ENCODE measurements at places on chromosomes 11 and 22. TPM values are rescaled to one million over a fixed set of nuclear protein-coding genes. Genes with fewer than 3 reads are reported as not detected.
A peak's percentile ranks its signal among the peaks of the same experiment; 100 is the strongest.

Gene OR51B5
- not detected for total RNA-seq

DNA sequence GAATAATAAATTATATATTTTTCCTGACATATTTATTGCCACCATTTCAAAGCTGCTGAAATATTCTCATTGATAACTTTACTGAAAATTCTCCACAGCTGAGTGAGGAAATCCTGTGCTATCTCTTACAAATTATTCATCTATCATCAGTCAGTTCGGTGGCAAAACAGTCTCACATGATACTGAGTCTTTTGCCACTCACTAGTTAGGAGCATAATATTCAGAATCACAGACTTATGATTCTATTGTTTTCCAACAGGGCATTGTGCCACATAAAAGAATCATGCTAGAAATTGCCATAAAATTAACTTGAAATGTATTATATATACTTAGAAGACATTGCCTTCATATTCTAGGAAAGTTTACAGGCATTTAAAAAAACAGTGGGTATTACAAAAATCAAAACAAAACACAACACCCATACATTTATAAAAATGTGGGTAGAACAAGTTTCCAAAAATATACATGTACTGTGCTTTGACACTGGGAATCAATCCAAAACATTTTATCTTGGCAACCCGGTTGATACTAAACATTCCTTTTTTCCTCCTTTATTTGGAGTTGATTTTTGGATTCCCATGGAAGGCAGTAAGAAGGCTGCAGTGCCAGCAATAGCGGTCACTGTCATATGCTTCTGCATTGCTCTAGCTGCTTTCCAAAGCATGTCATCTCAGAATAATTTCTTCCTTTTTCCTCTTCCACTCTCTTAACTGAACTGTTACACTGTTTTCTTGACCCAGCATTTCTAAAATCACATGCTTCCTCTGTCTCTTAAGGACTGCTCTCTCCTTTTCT is 42.5 kb downstream of the ATG16L2 start:
- ATAC-seq, result no peak

Gene TRIM48
- not detected for total RNA-seq

Gene JHY
- 1.6 TPM for total RNA-seq

- ATAC-seq, result no peak
Measured at GRCh38 chr22:48369789-48370507, 1457.7 kb downstream of the BRD1 start.

DNA sequence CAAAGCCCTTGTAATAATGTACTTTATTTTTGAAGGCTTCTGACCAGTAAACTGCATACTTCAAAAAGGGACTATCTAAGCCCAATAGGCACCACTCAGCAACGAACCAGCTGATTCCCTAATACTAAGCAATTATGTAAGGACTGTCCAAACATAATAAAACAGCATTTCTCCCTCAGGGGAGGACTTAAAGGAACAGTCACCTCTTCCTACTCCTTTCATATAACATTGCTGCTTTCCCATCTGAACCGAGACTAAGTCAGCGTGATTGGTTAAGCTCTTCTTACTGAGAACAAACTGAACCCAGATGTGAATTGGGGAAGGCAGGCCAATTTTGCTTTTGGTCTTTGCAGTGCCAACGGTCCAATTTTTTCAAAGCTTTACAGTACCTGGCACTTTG is 420.0 kb downstream of the METTL15 start:
- no peak for ATAC-seq

- ATAC-seq, result no peak
Measured at GRCh38 chr11:78943841-78944240, 369.2 kb upstream of the NARS2 start.

DNA sequence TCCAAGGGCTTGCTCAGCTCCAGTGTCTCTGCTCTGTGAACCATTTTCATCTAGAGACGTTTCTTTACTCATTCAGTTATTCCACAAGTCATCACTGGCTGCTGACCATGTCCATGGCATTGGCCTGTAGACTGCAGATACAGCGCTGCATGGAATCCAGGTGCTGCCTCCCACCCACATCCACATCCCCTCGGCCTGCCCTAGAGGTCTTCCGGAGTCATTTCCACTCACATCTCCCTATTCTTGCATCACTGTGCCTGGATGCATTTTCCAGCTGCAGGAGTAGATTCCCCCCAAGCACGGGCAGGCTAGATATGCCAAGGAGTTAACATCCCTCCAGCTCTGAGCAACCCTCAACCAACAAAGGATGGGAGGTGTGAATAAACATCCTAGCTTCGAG is 68.9 kb downstream of the CHST1 start:
- ATAC-seq, result no peak

DNA sequence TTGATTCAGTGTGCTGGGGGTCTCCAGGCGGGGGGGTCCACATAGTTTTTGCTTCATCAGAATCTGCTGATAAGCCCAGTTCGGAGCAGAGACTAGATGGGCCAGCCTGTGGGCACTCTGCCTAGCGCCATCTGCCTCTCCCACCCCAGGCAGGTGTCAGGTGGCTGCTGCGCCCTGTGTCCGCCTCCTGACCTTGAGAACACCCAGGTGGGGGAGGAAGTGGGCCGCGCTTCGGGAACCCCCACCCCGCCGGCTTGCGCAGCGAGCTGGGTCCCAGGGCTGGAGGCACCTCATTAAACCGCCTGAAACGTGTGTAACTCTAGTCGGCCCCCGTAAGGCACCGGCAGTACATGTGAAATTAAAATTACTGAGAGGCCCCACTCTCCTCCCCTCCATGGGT is 113.6 kb downstream of the KCNQ1 start:
- no peak for ATAC-seq

GRCh38 chr11:102062106-102062505 is 14.9 kb downstream of the CFAP300 start:
- ATAC-seq, result no peak

DNA sequence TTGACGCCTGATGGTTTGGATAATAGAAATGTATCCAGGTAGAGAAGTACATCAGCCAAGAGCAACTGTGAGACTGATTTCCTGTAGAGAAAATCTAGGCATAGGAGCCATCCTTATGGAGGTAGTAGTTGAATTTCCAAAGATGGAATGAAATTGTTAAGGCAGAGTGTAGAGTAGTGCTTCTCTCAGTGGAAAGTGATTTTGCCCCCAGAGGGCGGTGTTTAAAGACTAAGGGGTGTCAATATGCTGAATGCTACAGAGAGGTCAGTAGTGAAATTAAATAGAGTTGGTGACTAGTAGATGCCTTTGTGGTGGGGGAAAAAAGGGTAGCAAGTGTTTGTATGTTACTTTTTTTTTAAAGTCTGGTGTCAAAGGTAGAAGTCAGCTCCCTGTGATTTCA is 54.5 kb downstream of the TRIM44 start:
- no peak for ATAC-seq

Gene C1QTNF4
- not detected for total RNA-seq

Gene H19
- total RNA-seq, result 6.5 TPM

Gene SHANK2
- 2.5 TPM for total RNA-seq

- peak; percentile 77 for ATAC-seq
Measured at GRCh38 chr11:74442636-74443035, 24.7 kb downstream of the KCNE3 start.

DNA sequence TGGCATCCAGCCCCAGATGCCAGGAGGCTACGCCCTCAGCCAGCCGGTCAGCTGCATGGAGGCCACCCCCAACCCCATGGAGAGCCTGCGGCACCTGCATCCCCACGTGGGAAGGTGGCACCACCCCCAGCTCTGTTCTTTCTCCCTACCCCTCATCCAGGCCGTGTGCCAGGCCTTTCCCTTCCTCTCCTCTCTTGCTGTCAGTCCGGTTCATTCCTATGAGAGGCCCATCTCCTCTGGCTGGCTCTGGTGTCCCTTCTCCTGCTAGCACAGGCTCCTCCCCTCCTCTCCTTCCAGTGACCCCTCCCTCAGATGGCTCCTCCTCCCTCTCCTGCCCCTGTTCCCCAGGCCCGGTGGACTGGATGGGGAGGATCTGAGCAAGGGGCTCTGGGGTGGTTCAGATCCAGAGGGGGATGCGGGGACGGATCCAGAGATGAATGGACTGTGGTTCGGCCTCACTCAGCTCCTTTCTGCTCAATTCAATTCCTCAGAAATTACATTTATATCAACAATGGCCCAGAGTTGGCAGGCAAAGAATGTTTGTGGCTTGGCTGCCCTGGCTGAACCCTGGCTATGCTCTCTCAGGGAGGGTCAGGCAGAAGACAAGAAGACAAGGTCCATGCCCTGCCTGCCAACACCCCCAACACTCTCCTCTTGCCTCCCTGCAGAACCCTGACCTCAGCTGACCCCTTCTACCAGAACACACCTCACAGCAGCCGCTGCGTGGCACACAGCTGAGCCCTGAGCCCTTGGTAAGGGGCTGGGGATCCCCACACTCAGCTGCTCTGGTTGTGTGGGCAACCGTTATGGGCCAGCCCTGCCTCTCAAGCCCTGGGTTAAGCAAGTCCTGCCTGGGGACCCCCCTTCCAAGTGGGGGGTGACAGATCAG is 18.5 kb upstream of the LRRC10B start:
- no peak for ATAC-seq

Gene APOA5
- total RNA-seq, result not detected

DNA sequence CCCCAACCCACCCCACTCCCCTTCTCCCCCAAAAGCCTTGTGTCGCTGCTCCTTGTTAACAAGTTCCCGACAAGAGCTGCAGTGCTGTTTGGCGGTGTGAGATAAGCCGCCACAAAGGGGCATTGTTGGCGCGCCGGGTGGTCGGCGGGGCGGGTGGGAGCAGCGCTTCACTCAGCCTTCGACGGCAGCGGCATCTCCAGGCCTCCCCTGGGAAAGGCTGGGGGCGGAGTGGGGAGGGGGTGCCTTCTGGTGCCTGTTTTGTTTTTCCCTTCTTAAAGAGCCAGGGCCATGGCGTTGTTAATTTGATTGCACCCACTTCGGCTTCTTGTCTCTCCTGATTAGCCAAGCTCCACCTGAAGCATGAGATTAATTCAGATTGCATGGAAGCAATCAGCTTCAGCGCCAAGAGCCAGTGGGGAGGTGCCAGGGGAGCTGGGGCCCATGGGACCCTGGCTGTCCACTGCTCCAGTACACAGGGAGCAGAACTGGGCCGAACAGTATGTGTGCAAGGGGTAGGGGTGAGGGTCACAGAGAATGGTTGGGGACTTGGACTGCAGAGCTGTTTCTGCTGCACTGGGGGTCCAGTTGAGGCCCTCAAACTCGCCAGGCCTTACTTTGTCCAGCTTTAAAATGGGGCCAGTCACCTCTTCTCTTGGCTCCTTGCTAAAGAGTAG is 165.1 kb downstream of the CEP164 start:
- ATAC-seq, result no peak

- ATAC-seq, result peak; percentile 35
Measured at GRCh38 chr11:86571273-86571948, 101.0 kb downstream of the ME3 start.

DNA sequence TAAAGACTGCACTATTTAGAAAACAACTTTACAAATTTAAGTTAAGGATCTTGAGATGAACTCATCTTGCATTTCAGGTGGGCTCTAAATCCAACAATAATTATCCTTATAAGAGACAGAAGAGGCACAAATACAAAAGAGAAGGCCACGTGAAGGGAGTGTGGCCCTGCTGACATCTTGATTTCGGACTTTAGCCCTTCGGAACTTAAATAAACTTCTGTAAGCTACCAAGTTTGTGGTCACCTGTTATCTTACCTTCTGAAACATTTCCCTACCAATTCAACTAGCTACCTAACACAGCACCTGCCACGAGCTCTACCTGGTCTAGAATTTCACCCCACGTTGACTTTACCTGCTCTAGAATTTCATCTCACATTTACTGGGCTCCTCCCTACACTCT is 42.9 kb upstream of the ARHGAP32 start:
- ATAC-seq, result no peak

GRCh38 chr11:66718320-66718971 is 10.6 kb downstream of the SPTBN2 start:
- ATAC-seq, result peak; percentile 82

GRCh38 chr11:114057147-114057546 is 2.4 kb upstream of the ZBTB16 start:
- no peak for ATAC-seq

DNA sequence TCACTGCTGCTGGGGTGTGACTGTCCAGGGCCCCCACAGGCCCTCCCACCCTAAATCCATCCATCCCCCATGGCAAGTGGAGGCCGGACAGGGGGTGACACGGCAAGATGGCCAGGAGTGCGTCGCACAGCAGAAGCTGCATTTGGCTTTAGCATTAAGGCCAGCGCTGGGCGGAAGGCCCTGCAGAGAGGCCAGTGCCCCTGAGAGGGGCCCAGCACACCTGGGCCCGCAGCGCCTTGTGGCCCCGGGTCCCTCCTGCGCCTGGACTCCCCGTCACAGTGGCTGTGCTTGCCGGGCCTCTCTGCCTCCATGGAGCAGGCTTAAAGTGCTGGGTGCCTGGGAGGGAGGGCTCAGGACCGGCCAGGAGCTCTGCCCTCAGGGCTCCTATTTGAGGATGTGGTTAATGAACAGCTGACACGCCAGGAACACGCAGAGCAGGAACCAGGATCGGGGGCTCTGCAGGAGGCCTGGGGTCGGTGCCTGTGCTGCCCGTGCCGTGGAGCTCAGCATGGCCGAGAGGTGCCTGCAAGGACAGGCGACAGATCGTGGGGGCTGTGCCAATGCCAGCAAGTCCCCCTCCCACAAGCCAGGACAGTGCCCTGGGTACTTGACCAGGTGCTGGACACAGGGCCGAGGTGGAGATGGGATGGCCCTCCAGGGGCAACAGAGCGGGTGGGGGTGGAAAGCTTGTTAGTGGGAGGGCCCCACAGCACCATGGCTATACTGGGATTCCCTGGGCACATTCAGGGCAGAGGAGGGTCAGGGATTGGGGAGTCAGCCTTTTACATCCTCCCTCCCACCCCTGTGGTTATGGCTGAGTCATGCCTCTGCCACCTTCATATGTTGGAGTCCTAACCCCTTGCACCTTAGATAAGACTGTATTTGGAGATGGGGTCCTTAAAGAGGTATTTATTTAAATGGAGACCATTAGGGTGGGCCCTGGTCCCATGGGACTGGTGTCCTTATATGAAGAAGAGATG is 30.9 kb upstream of the CARS1 start:
- no peak for ATAC-seq

DNA sequence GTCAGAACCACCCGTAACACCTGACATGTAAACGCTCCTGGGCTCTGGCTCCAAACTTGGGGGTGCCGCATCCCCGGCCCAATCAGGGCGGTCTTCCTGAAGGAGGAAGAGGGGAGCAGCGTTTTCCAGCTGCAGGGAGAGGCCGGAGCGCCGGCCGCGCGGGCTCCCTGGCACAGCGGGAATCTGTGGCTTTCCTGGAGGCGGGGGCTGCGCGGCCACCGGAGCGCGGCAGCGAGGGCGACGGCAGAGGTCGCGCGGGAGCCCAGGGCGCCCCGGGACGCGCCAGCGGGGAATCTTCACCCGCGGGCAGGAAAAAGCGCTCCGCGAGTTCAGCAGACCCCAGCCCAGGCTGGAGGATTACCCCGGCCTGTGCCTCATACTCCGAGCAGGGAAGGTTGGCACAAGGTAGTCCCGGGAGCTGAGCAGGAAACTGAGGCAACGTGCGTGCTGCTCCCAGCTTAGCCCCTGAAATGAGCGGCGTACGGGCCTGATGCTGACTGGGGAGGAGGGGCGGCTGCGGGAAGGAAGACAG is 600 bp upstream of the ESAM start:
- ATAC-seq, result peak; percentile 2

Gene PRG2
- total RNA-seq, result not detected

GRCh38 chr11:124920870-124921609 is 2.0 kb downstream of the HEPN1 start:
- peak; percentile 70 for ATAC-seq

- peak; percentile 53 for ATAC-seq
Measured at GRCh38 chr22:37218771-37219411, 6.6 kb upstream of the SSTR3 start.

GRCh38 chr11:99069856-99070444 is 49.2 kb downstream of the CNTN5 start:
- no peak for ATAC-seq

All from esophagus mucosa (tissue), 1 donor.